ENCODE measurements at places on chromosomes 5 and 9.
A peak's percentile ranks its signal among the peaks of the same experiment; 100 is the strongest.

GRCh38 chr5:161098516-161098915, 246.5 kb upstream of the ATP10B start:
- DNase-seq: no peak

- no peak for DNase-seq
These were observed 18.3 kb downstream of the MRNIP start for GRCh38 chr5:179840321-179840720.

- DNase-seq: no peak
These were observed 22.0 kb downstream of the ENHO start for GRCh38 chr9:34500623-34501267.

DNA sequence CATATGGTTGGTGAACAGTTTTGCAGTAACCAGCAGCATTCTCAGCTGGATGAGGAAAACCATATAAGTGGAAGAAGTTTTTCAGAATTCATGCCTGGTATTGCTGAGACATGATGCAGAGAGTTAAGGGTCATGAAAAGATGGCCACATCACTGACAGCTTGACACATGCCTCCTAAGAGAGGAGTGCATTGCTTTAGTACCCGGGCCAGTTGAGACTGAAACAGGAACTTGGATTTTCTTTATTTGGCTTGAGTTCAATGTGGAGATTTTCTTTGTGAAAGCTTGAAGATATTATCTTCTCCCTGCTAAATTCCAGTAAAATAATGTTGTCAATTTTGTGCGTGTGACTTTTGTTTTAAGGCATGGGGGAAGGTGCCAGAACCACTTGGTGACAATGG, 35.8 kb downstream of the HACD4 start:
- DNase-seq: no peak

GRCh38 chr9:117253261-117253660, 161.6 kb downstream of the ASTN2 start:
- no peak for DNase-seq

DNA sequence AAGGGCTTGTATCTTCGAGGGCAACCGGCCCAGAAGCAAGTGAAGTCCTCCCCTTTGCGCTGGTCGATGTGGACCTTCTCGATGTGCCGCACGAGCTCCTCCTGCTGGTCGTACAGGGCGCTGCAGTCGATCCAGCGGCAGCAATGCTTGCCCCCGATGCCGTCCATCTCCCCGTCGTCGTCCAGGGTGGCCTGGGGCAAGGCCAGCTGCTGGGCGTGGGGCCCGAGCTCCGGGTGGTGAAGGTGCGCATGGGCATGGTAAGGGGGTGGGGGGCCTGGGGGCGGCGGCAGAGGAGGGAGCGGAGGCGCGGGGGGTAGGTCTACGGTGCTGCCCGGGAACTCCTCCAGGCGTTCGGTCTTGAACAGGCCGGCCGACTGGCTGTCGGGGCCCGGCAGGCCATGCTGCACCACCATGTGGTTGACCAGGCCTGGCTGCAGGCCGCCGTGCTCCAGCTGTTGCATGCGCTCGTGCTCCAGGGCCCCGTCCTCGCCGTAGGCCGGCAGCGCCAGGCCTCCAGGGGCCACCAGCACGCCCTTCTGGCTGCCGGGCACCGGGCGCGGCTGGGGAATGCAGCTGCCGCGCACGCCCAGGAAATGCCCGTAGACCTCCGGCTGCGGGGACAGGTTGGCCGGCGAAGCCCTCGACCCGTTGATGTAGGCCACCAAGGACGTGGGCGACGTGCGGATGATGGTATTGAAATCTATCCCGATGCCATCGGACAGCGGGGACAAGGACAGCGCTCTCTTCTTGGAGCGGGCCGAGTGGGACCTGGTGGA, 181.8 kb downstream of the GLIS3 start:
- DNase-seq: no peak

DNA sequence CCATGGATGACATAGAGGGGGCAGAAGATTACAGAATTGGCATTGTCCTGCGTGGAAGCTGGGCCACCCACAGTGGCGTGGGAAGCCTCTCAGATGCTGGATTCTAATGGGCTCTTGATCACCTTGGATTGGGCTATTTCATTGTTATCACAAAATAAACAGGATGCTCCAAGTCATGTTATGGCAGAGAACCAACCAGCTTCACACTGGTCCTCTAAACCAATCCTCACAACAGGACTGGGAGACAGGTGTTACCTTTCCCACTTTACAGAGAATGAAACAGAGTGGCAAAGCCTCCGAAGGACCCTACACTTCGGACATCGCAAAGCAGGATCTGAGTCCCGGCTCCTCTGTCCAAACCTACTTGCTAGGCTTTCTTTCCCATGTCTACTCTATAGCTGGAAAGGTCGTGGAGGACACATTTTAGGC, 455 bp upstream of the SMIM3 start:
- DNase-seq: no peak

DNA sequence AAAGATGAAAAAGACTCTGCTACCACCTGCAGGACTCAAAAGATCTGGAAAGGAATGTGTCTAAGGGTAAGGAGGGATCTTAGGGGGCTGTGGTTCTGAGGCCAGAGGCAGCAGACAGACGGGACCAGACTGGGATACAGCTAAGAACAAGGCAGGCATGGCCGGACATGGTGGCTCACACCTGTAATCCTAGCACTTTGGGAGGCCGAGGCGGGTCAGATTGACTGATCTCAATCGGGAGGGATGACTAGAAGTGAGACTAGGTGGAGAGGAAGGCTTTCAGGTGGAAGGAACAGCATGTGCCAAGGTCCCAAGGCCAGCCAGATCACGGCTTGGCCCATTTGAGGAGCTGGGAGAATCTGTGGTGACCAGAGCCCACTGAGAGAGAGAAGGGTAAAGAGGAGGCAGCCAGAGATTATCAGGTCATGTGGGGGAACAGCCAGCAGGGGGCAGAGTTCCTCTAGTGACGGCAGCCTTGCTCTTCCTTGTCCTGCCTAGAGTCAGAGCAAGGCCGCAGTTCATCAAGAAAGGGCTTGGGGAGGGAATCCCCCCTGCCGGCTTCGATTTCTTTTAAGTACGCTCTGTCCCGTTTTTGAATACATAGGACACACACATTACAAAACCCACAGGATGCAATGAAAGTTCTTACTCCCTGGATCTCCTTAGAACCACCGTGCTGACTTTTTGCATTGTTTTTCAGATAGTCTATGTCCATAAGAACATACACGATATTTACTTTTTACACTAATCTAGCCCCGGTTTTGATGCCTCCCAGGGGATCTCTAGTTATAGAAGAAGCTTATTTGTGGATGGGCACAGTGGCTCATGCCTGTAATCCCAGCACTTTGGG, 2.6 kb upstream of the OLFML2A start:
- peak; percentile 50 for DNase-seq

- DNase-seq: no peak
These were observed 81.5 kb downstream of the CAAP1 start for GRCh38 chr9:26811106-26811505.

DNA sequence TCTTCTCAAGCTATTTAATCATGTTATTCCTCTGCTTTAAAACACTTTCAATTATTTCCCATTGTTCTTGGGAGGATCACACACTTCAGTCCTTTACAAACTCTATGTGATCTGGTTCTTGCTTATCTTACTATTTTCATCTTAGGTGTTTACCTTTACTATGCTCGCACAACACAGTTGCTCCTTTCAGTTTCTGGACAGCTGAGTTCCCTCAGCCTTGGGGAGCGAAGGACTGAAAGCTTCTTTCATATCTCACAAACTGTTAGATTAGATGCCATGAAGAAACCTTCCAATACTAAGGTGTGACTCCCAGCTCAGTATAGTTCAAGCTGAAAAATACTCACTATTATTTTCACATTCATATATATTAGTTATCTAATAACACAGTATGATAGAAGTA, 117.9 kb downstream of the CDC42SE2 start:
- DNase-seq: no peak

GRCh38 chr5:179342577-179342976, 2.7 kb downstream of the ADAMTS2 start:
- no peak for DNase-seq

DNA sequence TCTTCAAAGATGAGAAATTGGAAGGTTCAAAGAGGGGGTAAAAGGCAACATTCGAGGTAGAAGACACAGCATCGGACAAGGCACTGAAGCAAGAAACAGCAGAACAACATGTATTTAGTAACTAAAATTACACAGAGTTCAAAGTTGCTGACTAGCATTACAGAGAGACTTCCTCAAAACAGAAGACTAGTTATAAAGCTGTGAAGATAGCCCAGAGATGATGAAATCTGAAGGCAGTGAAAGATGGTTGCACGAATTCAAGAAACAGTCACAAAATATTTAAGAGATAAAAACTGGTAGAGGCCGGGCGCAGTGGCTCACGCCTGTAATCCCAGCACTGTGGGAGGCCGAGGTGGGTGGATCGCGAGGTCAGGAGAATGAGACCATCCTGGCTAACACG, 16.3 kb downstream of the MAPKAP1 start:
- DNase-seq: no peak

DNA sequence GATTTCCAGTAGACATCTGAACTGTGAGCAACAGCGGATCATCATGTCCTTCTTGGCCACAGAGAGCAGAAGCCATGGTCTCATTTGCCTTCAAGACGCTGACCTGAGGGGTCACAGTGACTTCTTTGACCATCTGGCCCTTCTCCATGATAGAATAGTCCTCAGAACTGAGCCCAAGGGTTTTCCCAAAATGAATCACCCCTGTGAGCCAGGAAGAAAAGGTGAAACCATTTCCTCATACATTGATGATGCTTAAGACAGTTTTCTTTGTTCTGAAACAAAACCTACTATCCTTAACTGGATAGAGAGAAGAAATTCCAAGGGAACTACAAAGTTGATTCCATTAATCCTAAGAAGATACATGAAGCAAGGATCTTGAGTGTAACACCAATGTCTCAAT, 503.9 kb downstream of the CTNND2 start:
- DNase-seq: no peak

DNA sequence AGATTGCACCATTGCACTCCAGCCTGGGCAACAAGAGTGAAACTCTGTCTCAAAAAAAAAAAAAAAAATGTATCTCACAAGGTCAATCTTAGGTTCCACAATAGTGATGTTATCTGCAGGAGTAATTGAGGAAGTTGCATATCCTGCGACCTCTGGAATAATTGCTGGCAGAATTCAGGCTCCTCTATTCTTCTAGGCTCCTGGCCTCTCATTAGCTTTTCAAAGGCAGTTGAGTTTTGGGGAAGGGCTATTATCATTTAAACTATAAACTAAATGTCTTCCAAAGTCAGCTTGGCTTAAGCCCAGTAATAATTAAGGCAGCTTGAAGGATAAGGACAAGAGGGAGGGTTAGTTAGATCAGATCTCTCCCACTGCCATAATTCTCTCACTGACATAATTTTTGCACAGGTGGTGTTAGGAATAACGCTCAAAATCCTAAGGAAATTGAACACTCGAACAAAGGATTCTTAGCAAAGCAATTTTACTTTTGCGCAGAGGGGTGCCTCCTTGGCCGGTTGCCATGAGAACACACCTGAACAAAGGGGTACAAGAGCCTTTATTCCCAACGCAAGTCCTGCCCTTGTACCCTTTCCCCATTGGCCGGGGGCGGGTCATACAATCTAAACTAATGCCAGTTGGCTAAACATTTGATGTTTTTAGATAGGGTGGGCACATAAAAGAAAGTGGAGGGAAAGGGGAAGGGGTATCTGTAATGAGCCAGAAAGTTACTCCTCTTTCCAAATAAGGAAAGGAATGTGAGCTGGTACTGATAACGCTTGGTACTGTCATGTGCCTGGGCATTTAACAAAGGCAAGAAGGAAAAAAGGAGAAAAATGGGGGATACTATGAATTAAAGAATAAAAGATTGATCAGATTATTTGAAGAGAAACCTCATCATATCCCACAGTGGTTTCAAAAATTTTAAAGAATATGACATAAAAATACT, 106.4 kb upstream of the CCNG1 start:
- no peak for DNase-seq

- no peak for DNase-seq
These were observed 21.7 kb downstream of the FAM78A start for GRCh38 chr9:131254626-131255025.

DNA sequence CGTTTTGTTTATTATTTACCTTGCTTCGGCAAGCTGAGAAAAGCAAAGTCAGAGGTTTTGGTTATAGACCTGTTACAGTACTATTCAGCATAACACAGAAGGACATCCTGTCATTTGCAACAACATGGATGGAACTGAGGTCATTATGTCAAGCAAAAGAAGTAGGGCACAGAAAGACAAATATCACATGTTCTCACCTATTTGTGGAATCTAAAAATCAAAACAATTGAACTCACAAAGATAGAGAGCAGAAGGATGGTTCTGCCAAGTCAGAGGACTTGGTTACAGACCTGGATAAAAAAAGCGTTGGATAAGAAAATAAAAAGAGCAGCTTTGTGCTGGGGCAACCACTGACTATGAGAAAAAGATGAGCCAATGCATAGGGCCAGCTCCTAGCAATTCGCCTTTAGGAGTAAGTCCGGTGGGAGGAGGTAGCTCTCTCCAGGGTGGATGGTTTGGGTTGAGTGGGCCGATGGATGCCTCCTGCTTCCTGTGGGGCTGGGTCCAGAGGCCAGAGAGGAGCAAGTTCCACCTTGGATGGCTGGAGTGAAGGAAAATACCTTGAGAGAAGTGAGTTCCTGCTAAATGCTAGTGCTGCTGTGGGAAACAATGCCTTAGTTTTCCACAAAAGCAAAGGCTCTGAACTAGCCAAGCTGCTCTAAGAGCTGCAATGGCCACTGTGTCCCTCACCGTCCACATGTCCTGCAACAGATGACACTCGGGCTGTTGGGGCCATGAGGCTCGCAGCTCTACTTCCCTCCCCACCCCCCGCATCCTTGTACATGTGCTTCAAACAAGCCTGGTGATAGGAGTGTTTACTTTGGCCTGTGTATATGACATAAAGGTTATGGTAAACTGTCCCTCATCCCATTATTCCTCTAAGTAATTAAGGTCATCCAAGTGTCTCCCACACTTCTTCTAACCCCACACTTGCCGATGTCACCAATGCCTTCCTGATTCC, 38.4 kb downstream of the ACOT12 start:
- DNase-seq: no peak

GRCh38 chr9:70374962-70375618, 39.4 kb downstream of the KLF9 start:
- no peak for DNase-seq

DNA sequence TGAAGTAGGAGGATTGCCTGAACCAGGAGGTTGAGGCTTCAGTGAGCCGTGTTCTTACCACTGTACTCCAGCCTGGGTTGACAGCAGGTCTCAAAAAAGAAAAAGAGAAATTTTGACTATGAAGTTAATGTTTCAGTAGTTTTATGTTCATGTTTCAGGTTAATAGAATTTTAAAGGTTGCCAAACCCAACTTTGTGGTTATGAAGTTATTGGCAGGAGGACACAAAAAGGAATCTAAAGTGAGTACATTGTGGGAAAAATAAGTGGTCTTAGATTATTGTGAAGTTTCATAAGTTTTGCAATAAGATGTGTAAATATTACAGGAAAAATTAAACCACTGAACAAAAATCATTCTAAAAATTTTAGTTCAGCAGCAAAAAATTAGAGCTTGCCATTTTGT, 78.6 kb downstream of the GOLM1 start:
- no peak for DNase-seq

DNA sequence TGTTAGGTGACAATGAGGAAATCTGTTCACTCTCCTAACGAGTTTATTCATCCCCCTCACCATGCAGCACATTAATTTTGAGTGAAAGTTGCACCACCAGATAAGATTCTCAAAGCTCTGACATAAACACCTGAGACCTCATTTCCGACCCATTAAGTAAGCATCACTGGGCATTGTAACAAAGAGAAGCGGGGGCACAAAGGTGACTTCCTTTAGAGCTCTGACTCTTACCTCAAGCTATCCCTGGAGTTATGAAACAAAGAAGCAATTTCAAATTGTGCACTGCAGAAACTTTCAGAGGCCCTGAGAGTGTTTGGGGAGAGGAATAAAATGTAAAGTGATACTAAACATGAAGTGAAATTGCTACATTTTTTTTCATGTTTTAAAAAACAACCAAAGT, 29.5 kb downstream of the C5orf15 start:
- DNase-seq: no peak

Measured in brain pericyte (primary cell).